B cell (primary cell): ENCODE measurements at places on chromosomes 16 and 17. TPM values are rescaled to one million over a fixed set of nuclear protein-coding genes. Genes with fewer than 3 reads are reported as not detected.

The RNF222 gene
- 2.6 and 3.0 TPM in 2 replicates for polyA plus RNA-seq

The NPIPB2 gene
- 5.4 and 12.8 TPM in 2 replicates for polyA plus RNA-seq

The METTL26 gene
- 77.7 and 140 TPM in 2 replicates for polyA plus RNA-seq

The KRT40 gene
- not detected in 2 replicates for polyA plus RNA-seq

The CEP95 gene
- 71.1 and 96.0 TPM in 2 replicates for polyA plus RNA-seq

The NTN1 gene
- 0.10 and 0.33 TPM in 2 replicates for polyA plus RNA-seq

The RTN4RL1 gene
- polyA plus RNA-seq, result 0.03 TPM in 1 of 2 replicates, not detected in the other

The CPHXL2 gene
- polyA plus RNA-seq, result not detected in 2 replicates

The KRTAP3-2 gene
- polyA plus RNA-seq, result not detected in 2 replicates

The C17orf50 gene
- not detected in 2 replicates for polyA plus RNA-seq

The RNF43 gene
- polyA plus RNA-seq, result 2.6 TPM in 2 replicates

The ZNF469 gene
- polyA plus RNA-seq, result 0.14 and 0.25 TPM in 2 replicates

The SLC22A31 gene
- polyA plus RNA-seq, result 0.09 and 0.33 TPM in 2 replicates

The CA4 gene
- not detected in 2 replicates for polyA plus RNA-seq

The CSH1 gene
- not detected in 2 replicates for polyA plus RNA-seq

GRCh38 chr17:62705156-62705777 is 77.8 kb downstream of the MRC2 start:
- no peak for DNase-seq

DNA sequence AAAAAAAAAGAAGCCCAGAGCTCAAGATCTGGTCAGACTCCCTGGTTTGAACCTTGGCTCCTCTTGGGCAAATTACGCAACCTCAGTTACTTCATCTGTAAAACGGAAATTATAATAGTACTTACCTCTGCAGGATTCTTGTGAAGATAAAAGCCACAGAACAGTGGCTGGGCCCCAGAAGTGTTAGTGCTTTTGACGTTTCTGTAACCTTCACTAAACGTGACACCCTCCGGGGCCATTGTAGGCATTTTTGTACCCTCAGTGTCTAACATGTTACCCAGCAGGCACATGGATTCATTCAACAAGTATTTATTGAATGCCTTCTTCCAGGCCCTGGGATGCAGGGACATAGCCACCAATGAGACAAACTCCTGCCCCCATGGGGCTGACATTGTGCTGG is 58.0 kb downstream of the PITPNC1 start:
- no peak for DNase-seq

- no peak for DNase-seq
Measured at GRCh38 chr17:41750862-41751261, 16.4 kb upstream of the HAP1 start.

- DNase-seq, result no peak
Measured at GRCh38 chr17:28907709-28908475, 5.0 kb upstream of the DHRS13 start.

- DNase-seq, result no peak
Measured at GRCh38 chr17:29126268-29126930, 53.8 kb downstream of the MYO18A start.

DNA sequence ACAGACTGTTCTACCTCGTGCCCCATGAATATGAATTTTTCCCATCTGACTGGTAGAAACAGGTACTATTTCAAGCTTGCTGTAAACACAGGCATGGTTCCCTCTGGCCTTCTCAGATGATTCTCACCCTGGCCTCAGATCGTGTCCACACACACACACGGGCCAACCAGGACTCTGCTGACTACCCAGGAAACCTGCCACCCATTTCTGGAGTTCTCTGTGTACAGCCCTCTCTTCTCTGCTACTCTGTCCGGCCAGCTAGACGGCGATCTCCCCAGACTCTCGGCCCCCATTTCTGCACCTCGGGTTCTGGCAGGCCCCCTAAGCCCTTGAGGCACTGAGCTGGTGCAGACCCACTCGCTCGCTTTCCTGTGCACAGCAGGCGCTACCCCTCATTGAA is 31.2 kb downstream of the RPA1 start:
- DNase-seq, result no peak

- DNase-seq, result no peak
Measured at GRCh38 chr16:74622005-74622404, 15.1 kb upstream of the GLG1 start.

- DNase-seq, result no peak
Measured at GRCh38 chr17:11182430-11182829, 58.6 kb upstream of the SHISA6 start.

- no peak for DNase-seq
Measured at GRCh38 chr17:60656499-60656898, 21.2 kb upstream of the BCAS3 start.

DNA sequence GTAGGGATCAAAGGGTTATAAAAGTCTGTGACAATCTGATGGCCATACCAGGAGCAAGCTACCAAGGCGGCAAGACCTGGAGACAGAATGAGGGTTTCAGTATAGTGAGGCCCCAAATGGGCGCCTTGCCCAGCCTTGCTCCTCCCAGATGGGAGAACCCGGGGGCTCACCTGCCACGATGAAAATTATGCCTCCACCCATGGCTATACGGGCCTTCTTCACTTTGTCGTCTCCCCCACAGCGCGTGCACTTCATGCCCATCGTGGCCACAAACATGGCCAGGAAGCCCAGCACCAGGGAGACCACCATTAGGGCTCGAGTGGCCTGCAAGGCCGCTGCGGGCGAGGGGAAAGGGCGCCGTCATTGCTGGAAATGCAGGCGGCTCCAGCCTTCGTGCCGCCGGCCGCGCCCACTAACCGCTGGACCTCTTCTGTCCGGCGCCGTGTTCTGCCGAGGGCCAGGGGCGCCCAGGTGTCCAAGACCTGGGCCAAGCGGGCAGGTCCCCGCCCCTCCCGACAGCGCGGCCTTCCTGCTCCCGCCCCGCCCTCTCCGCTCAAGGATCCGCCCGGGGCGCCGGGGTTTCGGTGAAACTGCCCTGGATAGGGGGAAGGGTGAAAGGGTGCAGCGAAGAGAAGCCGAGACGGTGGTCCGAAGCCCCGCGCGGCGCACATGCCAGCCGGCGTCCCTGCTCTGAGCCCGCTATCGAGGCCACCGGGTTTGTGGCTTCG is 1.5 kb downstream of the CLDN7 start:
- DNase-seq, result peak; percentile 63

DNA sequence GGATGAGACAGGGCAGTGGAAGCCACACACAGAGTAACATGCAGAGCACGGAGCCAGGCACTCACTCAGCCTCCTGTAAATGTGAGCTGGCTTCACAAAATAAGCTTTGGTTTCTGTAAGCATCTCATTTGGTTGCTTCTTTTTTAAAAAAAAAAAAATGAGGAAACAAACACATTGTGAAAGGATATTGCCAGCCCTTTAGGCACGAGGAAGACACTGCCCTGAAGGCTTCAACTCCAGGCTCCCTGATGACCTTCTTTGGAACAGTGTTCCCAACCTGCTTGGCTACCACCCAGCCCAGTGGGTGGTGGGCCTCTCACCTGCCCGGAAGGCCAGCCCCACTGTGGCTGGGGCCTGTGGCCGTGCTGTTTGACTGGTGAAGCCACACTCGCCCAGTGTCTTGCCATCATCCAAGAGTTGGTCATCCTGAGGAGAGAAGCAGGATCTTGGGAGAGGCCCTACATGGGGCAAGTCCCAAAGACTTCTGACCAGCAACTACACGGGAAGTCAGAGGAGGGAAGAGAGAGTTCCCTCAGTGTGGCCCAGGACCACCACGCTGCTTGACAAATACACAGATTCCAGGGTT is 1.9 kb downstream of the ELOB start:
- no peak for DNase-seq

DNA sequence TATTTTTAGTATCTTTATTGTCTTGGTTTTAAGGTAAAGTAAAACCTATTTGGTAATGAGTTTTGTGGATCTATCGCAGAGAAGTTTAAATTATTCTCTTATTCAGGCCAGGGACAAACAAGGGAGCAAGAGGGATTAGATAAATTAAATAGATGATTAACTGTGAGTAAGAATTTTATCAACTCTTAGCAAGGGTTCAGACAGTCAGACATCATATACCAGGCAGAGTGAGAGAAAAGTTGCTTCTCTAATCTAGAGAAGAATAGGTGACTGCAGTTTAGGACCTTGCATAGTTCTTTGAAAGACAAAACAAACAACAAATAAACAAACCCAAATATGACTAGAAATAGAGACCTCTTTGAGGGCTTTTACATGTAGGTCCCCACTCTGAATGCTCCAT is 840.2 kb upstream of the GOT2 start:
- DNase-seq, result no peak

DNA sequence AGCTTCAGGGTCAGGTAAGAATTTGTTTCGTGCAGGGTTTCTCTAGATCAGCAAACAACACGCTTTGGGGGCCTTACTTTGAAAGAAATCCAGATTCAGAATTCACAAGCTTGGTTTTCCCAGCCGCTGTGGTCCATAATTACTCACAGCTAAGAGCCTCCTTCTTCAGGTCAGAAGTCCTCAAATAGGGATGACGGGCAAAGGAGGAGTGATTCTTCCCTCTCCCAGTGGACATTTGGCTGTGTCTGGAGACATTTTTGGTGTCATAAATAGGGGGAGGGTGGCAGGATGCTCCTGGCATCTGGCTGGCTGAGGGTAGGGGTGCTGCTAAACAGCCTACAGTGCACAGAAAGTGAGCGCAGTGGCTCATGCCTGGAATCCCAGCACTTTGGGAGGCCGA is 48.6 kb upstream of the USP7 start:
- DNase-seq, result no peak

DNA sequence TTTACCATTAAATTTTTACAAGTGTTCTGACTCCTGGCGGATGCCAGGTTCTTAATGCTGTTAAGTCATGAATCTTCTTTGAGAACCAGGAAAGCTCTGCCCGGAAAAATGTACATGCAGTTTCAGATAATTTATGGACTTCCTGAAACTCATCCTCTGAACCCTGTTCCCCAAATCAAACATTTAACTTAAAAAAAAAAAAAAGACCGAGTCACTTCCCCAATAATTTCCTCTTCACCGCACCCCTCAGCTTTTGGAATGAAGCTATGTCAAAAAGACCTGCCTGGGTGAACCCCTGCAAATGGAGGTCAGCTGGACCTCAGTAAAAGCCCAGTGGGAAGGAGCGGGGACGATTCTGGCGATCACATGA is 15.0 kb downstream of the ZNF232 start:
- DNase-seq, result no peak

DNA sequence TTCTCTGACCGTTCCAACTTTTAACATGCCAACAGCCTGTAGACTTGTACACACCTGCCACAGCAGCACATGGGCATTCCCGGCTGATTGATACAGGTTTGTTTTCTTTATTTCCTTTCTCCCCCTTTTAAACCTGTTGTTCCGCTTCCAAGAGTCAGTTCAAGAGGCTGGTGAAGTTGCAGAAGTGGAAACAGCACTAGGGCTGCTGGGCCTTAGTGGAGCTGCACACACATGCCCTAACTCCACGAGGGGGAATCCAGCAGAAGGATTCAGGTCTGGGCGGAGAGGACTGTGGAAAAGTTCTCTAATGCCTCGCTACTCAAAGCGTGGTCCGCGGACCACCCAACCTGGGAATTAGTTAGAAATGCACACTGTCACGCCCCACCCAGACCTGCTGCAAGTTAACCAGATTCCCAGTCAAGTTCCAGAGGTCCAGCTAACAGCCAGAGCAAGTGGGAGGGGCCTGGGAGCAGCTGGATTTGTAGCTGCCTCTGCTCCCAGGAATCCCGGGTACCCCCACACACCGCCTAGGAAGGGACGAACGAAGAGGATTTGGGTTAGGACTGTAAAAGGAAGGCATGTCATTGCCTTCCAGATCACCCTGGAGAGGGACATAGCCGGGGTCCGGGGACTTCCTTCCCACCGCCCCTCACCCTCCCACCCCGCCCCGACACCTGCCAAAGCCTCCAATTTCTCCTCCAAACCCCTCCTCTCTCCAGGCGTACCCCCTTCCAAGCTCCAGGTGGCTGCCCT is 542 bp downstream of the SLC39A11 start:
- peak; percentile 31 for DNase-seq

- DNase-seq, result no peak
Measured at GRCh38 chr16:65235339-65236177, 113.7 kb upstream of the CDH11 start.

- no peak for DNase-seq
Measured at GRCh38 chr17:78933959-78934568, 8.9 kb upstream of the TIMP2 start.

- peak; percentile 77 for DNase-seq
Measured at GRCh38 chr17:29116804-29117753, 63.1 kb downstream of the MYO18A start.

GRCh38 chr17:16215965-16216316 is 607 bp upstream of the NCOR1 start:
- no peak for DNase-seq

DNA sequence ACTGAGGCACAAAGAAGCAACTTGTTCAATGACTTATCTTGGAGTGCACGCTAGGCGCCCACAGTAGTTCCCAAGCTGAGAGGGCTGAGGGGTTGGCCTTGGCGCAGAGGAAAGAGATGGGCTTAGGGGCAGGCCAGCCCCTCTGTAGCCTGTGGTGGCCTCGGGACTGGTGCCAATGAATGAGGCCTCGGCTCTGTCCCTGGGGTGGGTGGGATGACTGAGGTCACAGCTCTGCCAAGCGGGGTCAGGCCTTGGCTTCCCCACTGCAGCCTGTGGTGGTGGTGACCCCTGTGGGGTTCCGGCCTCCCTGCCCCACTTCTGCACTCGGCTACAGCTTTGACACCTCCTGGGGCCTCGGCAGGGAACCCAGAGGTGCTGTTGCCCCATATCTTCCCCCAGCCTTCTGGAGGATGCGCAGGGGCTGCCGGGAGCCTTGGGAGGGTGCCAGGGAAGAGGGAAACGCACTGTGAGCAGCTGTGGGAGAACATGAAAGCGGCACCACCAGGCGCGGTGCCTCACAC is 46.0 kb downstream of the BEAN1 start:
- no peak for DNase-seq

- DNase-seq, result no peak
Measured at GRCh38 chr16:85187002-85187401, 74.7 kb upstream of the CIBAR2 start.

DNA sequence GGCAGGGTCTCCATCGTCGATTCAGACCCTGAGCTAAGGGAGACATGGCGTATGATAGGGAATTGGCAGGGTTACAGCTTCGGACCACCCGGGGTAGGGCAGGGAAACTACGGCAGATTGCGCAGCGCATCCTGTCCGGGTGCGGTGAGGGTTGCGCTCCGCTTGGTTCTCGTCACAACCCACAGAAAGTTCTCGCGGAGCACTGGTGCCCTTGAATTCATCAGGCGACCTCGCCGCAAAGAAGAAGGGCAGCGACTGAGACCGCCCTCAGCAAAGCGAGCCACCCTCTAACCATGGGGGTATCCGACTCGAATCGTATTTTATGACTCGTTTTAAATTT is 1.2 kb downstream of the HS3ST3B1 start:
- peak; percentile 86 for DNase-seq

- DNase-seq, result no peak
Measured at GRCh38 chr16:18068477-18068876, 268.1 kb downstream of the NPIPA8 start.

GRCh38 chr16:59522826-59523225 is 788.7 kb upstream of the GOT2 start:
- DNase-seq, result no peak
